ENCODE measurements at places on chromosomes 4 and X. TPM values are rescaled to one million over a fixed set of nuclear protein-coding genes. Genes with fewer than 3 reads are reported as not detected.

ART3 gene
- total RNA-seq: 1.7 TPM

CT45A7 gene
- not detected for total RNA-seq

ARAP2 gene
- total RNA-seq: 30.0 TPM

SULT1E1 gene
- total RNA-seq: 2.4 TPM

BST1 gene
- total RNA-seq: 6.0 TPM

DNA sequence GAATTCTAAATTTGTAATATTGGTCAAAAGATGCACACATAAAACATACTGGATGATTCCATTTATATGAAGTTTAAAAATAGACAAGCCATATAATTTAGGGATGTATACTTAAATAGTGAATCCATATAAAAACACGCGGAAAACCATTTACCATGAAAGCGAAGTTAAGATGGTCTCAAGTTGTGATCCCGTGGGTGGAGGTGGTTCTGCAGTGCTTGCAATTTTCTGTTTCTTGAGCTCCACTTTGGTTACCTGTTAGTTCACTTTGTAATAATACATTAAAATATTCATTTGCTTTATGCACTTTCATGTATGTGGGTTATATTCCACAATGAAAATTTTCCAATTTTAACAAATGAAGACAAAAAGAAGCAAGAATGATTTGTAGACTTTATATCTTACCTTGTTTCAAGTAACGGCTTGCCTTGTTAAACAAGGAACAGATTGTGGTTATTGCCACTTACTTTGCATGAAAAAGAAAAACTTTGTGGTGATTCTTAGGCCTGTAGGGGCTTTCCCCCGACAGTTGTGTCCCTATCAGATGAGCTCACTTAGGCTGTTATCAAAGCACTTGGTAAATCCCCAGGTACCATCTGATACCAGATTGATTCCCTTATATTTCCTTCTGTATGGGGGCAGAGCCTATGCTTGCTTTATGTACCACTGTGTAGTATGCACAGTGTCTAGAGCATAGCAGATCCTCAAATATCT lies 12.2 kb downstream of the UCP1 start:
- no peaks in the 10 kb centered on the region for H3K36me3 ChIP-seq
- no peaks in the 10 kb centered on the region for H3K4me1 ChIP-seq
- peaks cover 14% of the 10 kb centered on the region for H3K27me3 ChIP-seq
- no peak overlapping the region for H3K27ac ChIP-seq
- H3K4me3 ChIP-seq: no peak overlapping the region

- H3K36me3 ChIP-seq: no peaks in the 10 kb centered on the region
- no peak for DNase-seq
- no peaks in the 10 kb centered on the region for H3K4me1 ChIP-seq
- H3K4me3 ChIP-seq: no peak overlapping the region
These were observed 186.5 kb upstream of the FSTL5 start for GRCh38 chr4:162350331-162350730.

GRCh38 chr4:84381759-84382158 lies 117.3 kb downstream of the NKX6-1 start:
- no peaks in the 10 kb centered on the region for H3K4me1 ChIP-seq
- H3K36me3 ChIP-seq: no peaks in the 10 kb centered on the region
- no peak overlapping the region for H3K27ac ChIP-seq

GRCh38 chr4:187668526-187669082 lies 327.0 kb upstream of the ZFP42 start:
- H3K4me3 ChIP-seq: no peak overlapping the region
- H3K27ac ChIP-seq: no peak overlapping the region
- DNase-seq: no peak
- H3K4me1 ChIP-seq: no peaks in the 10 kb centered on the region
- H3K36me3 ChIP-seq: no peaks in the 10 kb centered on the region

- H3K27me3 ChIP-seq: no peaks in the 10 kb centered on the region
- no peak for DNase-seq
- no peak overlapping the region for H3K4me3 ChIP-seq
- no peaks in the 10 kb centered on the region for H3K36me3 ChIP-seq
These were observed 407.3 kb upstream of the SLIT2 start for GRCh38 chr4:19844446-19844845.

DNA sequence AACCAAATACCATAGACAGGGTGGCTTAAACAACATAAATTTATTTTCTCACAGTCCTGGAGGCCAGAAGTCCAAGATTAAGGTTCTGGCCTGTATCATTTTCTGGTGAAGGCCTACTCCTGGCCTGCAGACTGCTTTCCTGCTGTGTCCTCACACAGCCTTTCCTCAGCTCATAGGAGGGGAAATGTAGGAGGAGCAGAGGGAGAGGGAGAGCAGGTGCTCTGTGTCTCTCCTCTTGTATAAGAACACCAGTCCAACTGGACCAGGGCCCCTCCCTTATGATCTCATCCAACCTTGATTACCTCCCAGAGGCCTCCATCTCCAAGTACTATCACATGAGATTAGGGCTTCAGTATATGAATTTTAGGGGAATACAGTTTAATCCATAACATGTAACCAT lies 34.3 kb downstream of the RAPGEF2 start:
- no peaks in the 10 kb centered on the region for H3K36me3 ChIP-seq
- DNase-seq: no peak
- H3K4me3 ChIP-seq: no peak overlapping the region
- H3K27ac ChIP-seq: no peak overlapping the region
- H3K27me3 ChIP-seq: no peaks in the 10 kb centered on the region
- H3K4me1 ChIP-seq: no peaks in the 10 kb centered on the region

DNA sequence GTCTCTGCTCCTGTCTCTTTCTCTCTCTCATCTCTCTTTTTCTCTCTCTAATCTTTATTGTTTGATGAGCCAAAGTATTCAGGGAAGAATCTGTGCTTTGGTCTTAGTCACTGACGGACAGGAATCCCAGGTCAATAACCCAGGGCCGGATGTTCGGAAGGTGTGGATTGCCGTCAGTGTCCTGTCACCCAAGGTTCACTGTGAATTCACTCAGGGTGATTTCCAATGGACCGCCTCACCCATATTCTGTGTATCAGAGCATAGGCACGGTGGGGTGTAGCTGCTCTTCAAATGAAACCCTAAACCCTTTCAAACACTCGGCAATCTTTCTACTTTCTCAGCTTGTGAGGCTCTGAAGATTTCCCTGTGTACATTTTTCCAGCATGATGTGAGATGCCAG lies 144.6 kb upstream of the GPC4 start:
- no peak overlapping the region for H3K4me3 ChIP-seq
- H3K27ac ChIP-seq: no peak overlapping the region
- no peaks in the 10 kb centered on the region for H3K36me3 ChIP-seq

DNA sequence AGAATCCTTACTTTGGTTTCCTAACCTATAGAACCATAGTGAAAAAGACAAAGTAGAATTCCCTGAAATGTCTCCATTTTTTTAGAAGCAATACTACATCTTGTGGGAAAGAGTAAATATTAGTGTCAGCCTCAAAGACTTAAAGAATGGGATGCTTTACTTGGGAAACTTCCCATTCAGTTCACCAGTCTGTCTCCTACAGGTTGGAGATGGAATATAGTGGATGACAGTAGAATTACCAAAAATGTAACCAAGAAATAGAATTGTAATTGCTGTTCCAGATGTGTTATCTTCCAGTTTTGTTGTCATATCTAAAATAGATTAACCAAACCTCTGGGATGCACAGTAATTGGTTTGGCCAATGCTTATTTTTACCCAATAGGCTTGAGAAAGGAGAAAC lies 338.6 kb upstream of the GRID2 start:
- DNase-seq: no peak
- H3K4me3 ChIP-seq: no peak overlapping the region
- H3K27ac ChIP-seq: no peak overlapping the region
- no peaks in the 10 kb centered on the region for H3K27me3 ChIP-seq
- H3K36me3 ChIP-seq: no peaks in the 10 kb centered on the region
- no peaks in the 10 kb centered on the region for H3K4me1 ChIP-seq

DNA sequence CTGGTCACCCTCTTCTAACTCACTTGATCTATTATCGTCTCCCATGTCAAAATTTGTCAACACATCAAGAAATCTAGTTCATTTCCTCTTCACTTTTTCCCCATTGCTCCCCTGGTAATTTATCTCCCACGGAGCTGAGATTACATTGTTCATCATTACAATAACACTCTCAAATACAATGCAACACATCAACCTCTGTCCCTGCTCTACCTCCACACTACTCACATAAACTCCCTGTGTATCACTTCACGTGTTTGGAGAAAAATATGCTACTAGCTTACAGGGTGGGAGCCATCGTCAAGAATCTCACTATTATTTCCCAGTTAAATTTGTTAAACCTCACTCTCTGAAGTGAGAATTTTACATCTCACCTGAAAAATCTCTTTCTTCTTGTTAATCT lies 1006.4 kb downstream of the ARAP2 start:
- DNase-seq: no peak
- no peak overlapping the region for H3K4me3 ChIP-seq
- H3K27me3 ChIP-seq: no peaks in the 10 kb centered on the region
- H3K36me3 ChIP-seq: no peaks in the 10 kb centered on the region
- no peak overlapping the region for H3K27ac ChIP-seq
- H3K4me1 ChIP-seq: no peaks in the 10 kb centered on the region

DNA sequence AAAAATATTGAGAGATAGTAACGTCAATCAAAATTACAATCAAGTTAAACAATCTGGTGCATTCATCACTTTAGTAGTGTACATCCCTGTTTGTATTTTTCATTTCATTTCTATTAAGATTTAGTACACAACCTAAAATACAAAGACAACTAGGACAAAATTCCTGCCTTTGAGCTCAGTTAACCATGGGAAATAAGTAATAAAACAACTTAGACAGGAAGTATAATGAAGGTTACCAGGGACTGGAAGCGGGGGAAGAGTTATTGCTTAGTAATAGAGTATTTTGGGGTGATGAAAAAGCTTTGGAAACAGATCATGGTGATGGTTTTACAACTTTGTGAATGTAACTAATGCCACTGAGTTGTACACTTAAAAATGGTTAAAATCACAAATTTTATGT lies 25.6 kb upstream of the ATXN3L start:
- H3K27ac ChIP-seq: no peak overlapping the region
- no peak for DNase-seq
- no peaks in the 10 kb centered on the region for H3K36me3 ChIP-seq
- H3K4me3 ChIP-seq: no peak overlapping the region
- H3K27me3 ChIP-seq: no peaks in the 10 kb centered on the region

DNA sequence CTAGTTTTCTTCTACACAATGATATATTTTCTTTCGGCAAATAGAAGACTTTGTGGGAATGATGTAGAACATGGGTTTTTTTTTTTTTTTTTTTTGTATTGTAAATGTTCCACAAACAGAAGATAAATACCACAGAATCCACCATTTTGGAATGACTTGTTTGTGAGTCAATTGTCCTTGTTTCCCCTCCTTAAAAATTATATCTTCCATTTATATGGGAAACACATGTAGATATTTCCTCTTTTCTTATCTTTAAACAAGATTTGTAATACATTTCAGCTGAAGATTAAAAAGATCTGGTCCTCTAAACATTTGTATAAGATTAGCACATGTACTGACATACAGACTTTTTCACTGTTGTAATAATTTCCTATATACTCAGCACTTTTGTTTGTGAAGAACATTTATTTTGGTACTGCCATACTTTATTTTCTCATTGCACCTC lies 304.6 kb downstream of the SPRY1 start:
- no peak overlapping the region for H3K27ac ChIP-seq
- no peaks in the 10 kb centered on the region for H3K4me1 ChIP-seq
- H3K27me3 ChIP-seq: no peaks in the 10 kb centered on the region
- DNase-seq: no peak
- no peaks in the 10 kb centered on the region for H3K36me3 ChIP-seq

Data from Calu3 (cell line).